NCI-H1048 (cell line): ENCODE measurements at places on chromosomes 7 and 10.

GRCh38 chr10:114174695-114175188 lies 739 bp upstream of the CCDC186 start:
- DNase-seq = no peak

GRCh38 chr10:49160814-49161213 lies 27.0 kb upstream of the FAM170B start:
- DNase-seq = no peak

GRCh38 chr7:104962781-104963180 lies 51.2 kb upstream of the KMT2E start:
- no peak for DNase-seq

- no peak for DNase-seq
Observed at GRCh38 chr7:47239034-47239433, 342.9 kb downstream of the TNS3 start.

GRCh38 chr7:156478486-156478885 lies 162.1 kb upstream of the RNF32 start:
- no peak for DNase-seq

DNA sequence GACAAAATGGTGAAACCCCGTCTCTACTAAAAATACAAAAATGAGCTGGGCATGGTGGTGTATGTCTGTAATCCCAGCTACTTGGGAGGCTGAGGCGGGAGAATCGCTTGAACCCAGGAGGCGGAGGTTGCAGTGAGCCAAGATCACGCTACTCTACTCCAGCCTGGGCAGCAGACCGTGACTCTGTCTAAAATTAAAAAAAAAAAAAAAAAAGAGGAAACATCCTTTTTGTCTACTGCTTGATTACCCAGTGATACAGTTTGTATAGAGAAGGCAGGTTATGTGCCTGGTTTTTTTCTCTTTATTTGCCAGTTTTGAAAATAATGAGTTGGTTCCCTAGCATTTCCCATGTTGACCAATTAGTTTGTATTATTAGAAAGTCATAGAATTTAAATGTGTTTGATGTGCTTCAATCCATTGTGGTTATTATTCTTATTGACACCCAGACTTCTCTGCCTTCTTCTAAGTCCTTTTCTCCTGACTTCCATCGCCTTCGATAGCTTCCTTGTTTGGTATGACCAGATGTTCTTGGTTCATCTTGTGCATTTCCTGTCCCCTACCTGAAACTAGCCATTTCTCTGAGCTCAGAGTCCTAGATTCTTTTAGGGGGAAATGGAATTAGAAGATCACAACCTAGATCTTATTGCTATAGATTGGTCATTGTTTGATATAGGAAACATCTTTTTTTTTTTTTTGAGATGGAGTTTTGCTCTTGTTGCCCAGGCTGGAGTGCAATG lies 43.2 kb downstream of the VKORC1L1 start:
- no peak for DNase-seq

DNA sequence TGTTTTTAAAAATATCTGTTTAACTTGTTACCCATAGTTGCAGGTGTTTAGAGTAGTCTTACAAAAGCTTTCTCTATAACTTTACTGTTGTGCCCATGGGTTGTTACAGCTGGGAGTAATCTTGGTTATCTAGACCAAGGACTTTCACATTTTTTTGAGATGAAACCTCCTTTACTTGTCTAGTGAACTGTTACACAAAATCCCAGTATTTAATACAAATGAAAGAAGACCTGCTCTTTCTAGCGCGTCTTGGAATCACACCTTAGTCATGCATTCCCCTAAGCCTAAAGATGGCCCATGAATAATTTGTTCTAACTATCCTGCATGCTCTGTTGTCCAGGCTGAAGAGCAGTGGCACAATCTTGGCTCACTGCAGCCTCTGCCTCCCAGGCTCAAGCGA lies 38.0 kb downstream of the CSGALNACT2 start:
- no peak for DNase-seq

DNA sequence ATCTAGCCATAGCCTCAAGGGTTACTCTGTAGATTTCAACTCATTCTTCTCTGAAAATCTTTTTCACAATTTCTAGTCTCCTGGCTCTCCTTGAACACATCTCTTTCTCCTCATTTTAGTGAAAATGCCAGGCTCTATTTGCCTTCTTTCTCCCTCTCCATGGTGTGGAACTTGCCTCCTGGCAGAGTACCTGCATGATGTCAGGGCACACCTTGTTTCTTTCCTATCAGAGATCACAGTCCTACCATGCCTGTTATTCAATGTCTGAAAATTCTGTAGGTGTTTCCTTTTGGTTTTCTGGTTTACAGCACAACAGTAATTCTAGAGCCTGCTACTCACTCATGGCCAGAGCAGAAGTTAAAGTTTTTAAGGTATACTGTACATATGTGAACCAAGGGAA lies 237.8 kb downstream of the ADK start:
- no peak for DNase-seq

DNA sequence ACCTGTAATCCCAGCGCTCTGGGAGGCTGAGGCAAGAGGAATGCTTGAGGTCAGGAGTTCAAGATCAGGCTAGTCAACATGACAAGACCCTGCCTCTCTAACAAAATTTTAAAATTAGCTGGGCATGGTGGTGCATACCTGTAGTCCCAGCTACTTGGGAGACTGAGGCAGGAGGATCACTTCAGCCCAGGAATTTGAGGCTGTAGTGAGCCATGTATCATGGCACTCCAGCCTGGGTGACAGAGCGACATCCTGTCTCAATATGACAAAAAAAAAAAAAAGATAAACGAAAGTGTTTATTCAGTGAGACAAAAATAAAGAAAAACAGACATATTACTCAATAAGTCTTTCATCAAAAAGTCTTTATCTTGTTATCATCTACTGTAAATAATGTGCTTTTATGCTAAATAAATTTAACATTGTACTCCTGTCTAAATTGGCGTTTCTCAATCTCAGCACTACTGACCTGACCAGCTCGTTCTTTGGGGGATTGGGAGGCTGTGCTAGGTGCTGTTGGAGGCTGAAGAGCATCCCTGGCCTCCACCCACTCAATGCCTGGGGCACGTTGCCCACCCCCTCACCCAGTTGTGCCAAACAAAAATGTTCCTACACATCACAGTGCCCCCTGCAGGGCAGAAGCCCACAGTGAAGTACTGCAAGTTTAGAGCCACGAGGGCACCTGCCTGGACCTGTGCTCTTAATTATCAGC lies 57.7 kb downstream of the NCAPG2 start:
- no peak for DNase-seq

- DNase-seq = no peak
Observed at GRCh38 chr7:108086962-108087361, 43.2 kb downstream of the LAMB4 start.

GRCh38 chr10:3779158-3779741 lies 5.8 kb downstream of the KLF6 start:
- DNase-seq = no peak
